ENCODE measurements at places on chromosomes 5 and 9. TPM values are rescaled to one million over a fixed set of nuclear protein-coding genes. Genes with fewer than 3 reads are reported as not detected.

Gene RORB
- under 0.01 TPM for total RNA-seq

Gene TMEM171
- total RNA-seq: 8.9 TPM

Gene TSSK1B
- under 0.01 TPM for total RNA-seq

Gene ANKRD20A1
- 0.98 TPM for total RNA-seq

Gene CNTNAP3
- total RNA-seq: 102 TPM

Gene KCNT1
- not detected for total RNA-seq

Gene GABRA6
- total RNA-seq: not detected

Gene LHX3
- total RNA-seq: not detected

Gene SPATA31A3
- not detected for total RNA-seq

Gene ARL15
- 51.0 TPM for total RNA-seq

Gene SLC26A2
- total RNA-seq: 28.4 TPM

Gene GHR
- 2.4 TPM for total RNA-seq

Gene HACD4
- 0.19 TPM for total RNA-seq

Gene ACOT12
- total RNA-seq: not detected

Gene PCDHGB4
- 15.2 TPM for total RNA-seq

Gene FLT4
- 93.0 TPM for total RNA-seq

Gene PROB1
- total RNA-seq: 7.2 TPM

Gene C5orf34
- 2.6 TPM for total RNA-seq

Gene INSL4
- total RNA-seq: not detected

Gene ROPN1L
- 0.96 TPM for total RNA-seq

Gene TEX48
- not detected for total RNA-seq

Gene CNTFR
- not detected for total RNA-seq

Gene CCDC112
- total RNA-seq: 8.5 TPM

Gene PNPLA7
- total RNA-seq: 1.1 TPM

Gene NRARP
- 64.3 TPM for total RNA-seq

Gene PCDHGB5
- total RNA-seq: 22.4 TPM

Gene IFNA21
- not detected for total RNA-seq

Gene PCDHB4
- 0.33 TPM for total RNA-seq

Gene IFNE
- total RNA-seq: 1.6 TPM

Gene ZNF454
- total RNA-seq: 1.1 TPM

Gene AGTPBP1
- total RNA-seq: 19.6 TPM

Gene PCDHB11
- total RNA-seq: 0.65 TPM

Measured in vein endothelial cell (primary cell).